ENCODE measurements at places on chromosomes 12 and 14.

DNA sequence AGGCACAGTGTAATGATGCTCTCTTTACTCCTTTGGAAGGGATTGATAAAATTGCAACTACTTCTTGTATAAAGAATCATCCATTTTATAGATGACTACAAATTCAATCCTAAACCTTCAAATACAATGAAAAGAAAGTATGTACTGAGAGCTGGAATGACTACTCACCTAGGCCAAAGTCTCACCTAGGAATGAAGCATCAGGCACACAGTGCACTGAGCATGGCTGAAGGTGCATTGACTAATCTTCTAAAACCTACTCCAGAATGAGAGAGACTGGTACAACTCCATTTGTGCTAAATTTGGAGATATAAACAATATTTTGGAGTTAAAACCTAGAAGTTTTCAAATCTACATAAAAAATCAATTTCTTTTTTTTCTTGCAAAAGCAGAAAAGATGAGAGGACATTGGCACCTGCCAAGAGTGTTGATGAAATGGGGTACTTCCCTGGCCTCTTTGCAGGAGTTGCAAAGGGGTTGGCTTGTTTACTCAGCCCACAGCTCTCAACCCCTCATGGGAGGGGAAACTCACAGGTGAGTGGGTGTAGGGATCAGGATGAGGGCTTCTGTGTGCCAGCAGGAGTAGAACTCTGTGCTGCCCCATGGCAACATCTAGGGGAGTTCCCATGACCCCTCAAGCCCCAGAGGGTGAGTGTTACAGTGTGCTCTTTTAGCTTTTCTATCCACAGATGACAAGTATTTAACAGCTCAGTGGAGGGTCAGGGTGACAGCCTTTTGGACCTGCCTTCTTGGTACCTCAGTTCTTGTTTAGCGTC is 31.3 kb downstream of the CLECL1 start:
- no peak for DNase-seq

DNA sequence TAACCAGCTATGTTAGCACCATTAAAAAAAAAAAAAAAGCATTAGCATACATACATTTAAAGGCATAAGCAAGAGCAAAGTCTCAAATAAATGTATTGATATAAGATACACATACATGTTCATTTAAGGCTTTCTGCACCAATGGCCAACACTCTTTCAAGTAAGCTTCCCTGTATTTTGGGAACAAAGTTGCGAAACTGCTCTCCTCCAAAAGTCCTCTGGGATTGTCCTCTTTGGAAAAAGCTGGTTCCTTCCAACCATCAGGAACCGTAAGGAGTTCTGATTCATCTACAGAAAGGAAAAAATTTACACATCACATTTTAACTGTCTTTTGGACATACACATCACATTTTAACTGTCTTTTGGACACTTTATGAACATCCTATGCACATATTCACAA is 3.2 kb downstream of the KRR1 start:
- DNase-seq, result no peak

DNA sequence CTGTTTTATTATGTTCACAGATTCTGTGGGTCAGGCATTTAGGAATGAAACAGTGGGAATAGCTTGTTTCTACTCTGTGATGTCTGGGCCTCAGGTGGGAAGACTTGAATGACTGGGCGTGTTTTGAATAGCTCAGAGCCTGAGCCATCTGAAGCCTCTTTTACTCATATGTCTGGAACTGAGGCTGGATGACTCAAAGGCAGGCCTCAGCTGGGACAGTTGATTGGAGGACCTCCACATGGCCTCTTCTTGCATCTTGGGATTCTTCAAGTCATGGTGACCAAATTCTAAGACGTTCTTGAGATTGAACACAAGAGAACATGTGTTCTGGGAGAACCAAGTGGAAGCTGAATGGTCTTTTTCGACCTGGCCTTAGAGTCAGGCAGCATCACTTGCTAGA is 45.8 kb upstream of the TBX3 start:
- no peak for DNase-seq

GRCh38 chr12:95995238-95996031 is 709 bp downstream of the HAL start:
- no peak for DNase-seq

DNA sequence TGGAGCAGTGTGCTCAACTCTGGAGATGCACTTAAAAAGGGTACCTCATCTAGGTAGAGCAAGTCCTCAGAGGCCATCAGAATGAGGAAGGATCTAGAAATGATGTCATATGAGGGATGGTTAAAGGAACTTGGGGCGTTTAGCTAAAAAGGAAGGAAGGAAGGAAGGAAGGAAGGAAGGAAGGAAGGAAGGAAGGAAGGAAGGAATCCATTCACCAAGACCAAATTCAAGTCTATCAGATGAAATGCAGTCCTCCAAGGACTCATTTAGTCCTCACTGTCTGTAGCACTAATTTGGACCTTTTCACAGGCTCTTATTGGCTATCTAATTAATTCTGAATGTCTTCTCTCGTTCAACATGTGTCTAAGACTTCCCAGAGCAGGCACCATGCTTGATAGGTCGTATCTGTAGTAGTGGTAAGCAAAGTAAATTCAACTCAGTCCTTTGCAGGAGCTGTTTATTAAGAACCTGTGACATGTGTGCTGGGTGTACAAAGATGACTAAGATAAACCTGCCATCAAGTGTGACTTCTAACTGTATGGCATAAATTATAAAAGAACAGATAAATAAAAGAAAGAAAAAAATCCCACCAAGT is 63.5 kb downstream of the LLPH start:
- no peak for DNase-seq
